ENCODE measurements at places on chromosomes 5 and 9. TPM values are rescaled to one million over a fixed set of nuclear protein-coding genes. Genes with fewer than 3 reads are reported as not detected.

OTP gene
- not detected for total RNA-seq

BAAT gene
- total RNA-seq: 0.53 TPM

GRCh38 chr5:8730194-8730593 lies 815.7 kb downstream of the SEMA5A start:
- H3K27ac ChIP-seq: no peak overlapping the region
- no peak for DNase-seq
- no peaks in the 10 kb centered on the region for H3K27me3 ChIP-seq
- no peaks in the 10 kb centered on the region for H3K4me1 ChIP-seq
- no peak overlapping the region for H3K4me3 ChIP-seq
- H3K36me3 ChIP-seq: no peaks in the 10 kb centered on the region

GRCh38 chr5:172705576-172706084 lies 64.6 kb downstream of the NEURL1B start:
- H3K27ac ChIP-seq: no peak overlapping the region
- no peak for DNase-seq
- H3K4me1 ChIP-seq: no peaks in the 10 kb centered on the region
- no peaks in the 10 kb centered on the region for H3K36me3 ChIP-seq
- H3K27me3 ChIP-seq: no peaks in the 10 kb centered on the region
- H3K4me3 ChIP-seq: no peak overlapping the region

PKN3 gene
- 28.8 TPM for total RNA-seq

- H3K36me3 ChIP-seq: no peaks in the 10 kb centered on the region
- no peaks in the 10 kb centered on the region for H3K27me3 ChIP-seq
- DNase-seq: peak; percentile 83
- H3K27ac ChIP-seq: peak overlapping the region; percentile 98
These were observed 3.4 kb downstream of the PDLIM4 start for GRCh38 chr5:132260714-132261551.

TAF11L10 gene
- not detected for total RNA-seq

- no peaks in the 10 kb centered on the region for H3K4me1 ChIP-seq
- H3K36me3 ChIP-seq: no peaks in the 10 kb centered on the region
- DNase-seq: no peak
- no peaks in the 10 kb centered on the region for H3K27me3 ChIP-seq
- H3K27ac ChIP-seq: no peak overlapping the region
These were observed 115.7 kb upstream of the EPB41L4A start for GRCh38 chr5:112534611-112535255.

- H3K4me3 ChIP-seq: no peak overlapping the region
- no peaks in the 10 kb centered on the region for H3K4me1 ChIP-seq
- no peak overlapping the region for H3K27ac ChIP-seq
- H3K27me3 ChIP-seq: no peaks in the 10 kb centered on the region
- DNase-seq: no peak
- no peaks in the 10 kb centered on the region for H3K36me3 ChIP-seq
These were observed 87.6 kb upstream of the PLCXD3 start for GRCh38 chr5:41598011-41598410.

SIT1 gene
- not detected for total RNA-seq

ST6GALNAC6 gene
- 172 TPM for total RNA-seq

ASS1 gene
- total RNA-seq: 162 TPM

- peaks cover 8% of the 10 kb centered on the region for H3K27me3 ChIP-seq
- H3K4me3 ChIP-seq: peak overlapping the region; percentile 50
- DNase-seq: no peak
- H3K36me3 ChIP-seq: no peaks in the 10 kb centered on the region
These were observed 5.0 kb upstream of the IRX2 start for GRCh38 chr5:2756211-2757152.

GRCh38 chr9:128057724-128058409 lies 9.3 kb downstream of the NAIF1 start:
- H3K27ac ChIP-seq: no peak overlapping the region
- DNase-seq: no peak
- H3K36me3 ChIP-seq: peaks cover 17% of the 10 kb centered on the region
- no peaks in the 10 kb centered on the region for H3K27me3 ChIP-seq
- no peak overlapping the region for H3K4me3 ChIP-seq
- H3K4me1 ChIP-seq: peaks cover 5% of the 10 kb centered on the region

ETF1 gene
- 28.2 TPM for total RNA-seq

GRCh38 chr5:113397046-113397445 lies 37.7 kb downstream of the TSSK1B start:
- no peak overlapping the region for H3K27ac ChIP-seq
- no peak overlapping the region for H3K4me3 ChIP-seq
- H3K4me1 ChIP-seq: no peaks in the 10 kb centered on the region
- no peaks in the 10 kb centered on the region for H3K27me3 ChIP-seq

SLC46A2 gene
- not detected for total RNA-seq

GRCh38 chr5:151483176-151483575 lies 35.8 kb downstream of the SLC36A1 start:
- no peak for DNase-seq
- H3K4me1 ChIP-seq: no peaks in the 10 kb centered on the region

DNA sequence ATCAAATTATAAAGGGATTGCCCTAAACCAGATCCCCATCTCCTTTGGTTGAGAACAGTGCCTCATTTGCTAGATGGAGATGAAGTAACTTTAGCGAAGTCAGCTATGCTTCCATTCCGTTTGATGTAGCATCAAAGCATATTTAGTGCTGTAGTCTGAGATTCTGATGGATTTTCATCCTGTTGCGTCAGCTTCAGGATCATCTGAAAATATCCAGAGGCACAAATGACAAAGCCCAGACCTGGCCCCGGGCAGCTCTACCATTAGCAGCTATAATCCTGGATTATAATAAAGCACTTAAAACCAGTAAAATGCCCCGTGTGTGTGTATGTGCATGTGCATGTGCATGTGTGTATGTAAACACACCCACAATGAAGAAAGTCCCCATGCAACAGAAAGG lies 44.7 kb downstream of the ERAP1 start:
- H3K4me3 ChIP-seq: no peak overlapping the region
- peaks cover 60% of the 10 kb centered on the region for H3K36me3 ChIP-seq
- no peaks in the 10 kb centered on the region for H3K27me3 ChIP-seq
- H3K4me1 ChIP-seq: no peaks in the 10 kb centered on the region
- no peak for DNase-seq

- DNase-seq: no peak
- no peak overlapping the region for H3K27ac ChIP-seq
These were observed 1180.4 kb downstream of the CDH9 start for GRCh38 chr5:25858019-25858418.

BRIX1 gene
- total RNA-seq: 8.5 TPM

GRCh38 chr9:76528642-76529190 lies 69.7 kb downstream of the GCNT1 start:
- H3K27ac ChIP-seq: no peak overlapping the region
- no peak overlapping the region for H3K4me3 ChIP-seq
- no peaks in the 10 kb centered on the region for H3K36me3 ChIP-seq
- H3K4me1 ChIP-seq: no peaks in the 10 kb centered on the region

BTNL8 gene
- not detected for total RNA-seq

- H3K36me3 ChIP-seq: peaks cover 6% of the 10 kb centered on the region
- H3K27me3 ChIP-seq: no peaks in the 10 kb centered on the region
- no peak overlapping the region for H3K27ac ChIP-seq
- H3K4me3 ChIP-seq: no peak overlapping the region
These were observed 154.8 kb downstream of the PALM2AKAP2 start for GRCh38 chr9:109934857-109935215.

PKD2L2 gene
- not detected for total RNA-seq

ADRA1B gene
- total RNA-seq: 20.6 TPM

DNA sequence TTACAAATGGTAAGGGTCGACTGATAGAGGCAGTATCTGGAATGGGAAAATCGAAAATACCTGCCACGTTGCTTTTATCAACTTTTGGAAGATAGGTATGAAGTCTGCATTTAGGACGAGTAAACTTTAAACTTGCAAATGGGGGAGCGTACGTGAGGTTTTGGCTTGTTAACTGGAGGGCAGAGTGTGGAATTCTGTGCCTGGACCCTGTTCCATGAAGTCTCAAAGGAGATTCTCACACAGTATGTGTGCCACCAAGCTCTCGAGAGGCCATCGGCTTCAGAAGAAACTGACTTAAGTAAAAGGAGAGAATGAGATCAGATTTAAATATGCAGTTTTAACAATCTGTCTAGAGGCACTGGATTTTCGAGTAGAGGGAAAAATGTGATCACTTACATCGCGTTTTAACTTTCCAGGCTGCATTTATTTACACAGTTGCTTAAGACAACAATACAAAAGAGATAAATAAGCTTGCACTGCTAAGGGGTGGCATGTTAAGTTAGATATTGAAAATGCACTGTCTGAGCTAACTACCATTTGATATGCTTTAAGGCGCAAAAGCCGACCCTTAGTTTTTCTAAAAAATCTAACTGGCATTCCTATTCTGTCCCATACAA lies 401.6 kb downstream of the EBF1 start:
- peaks cover 9% of the 10 kb centered on the region for H3K4me1 ChIP-seq
- no peaks in the 10 kb centered on the region for H3K36me3 ChIP-seq
- peak overlapping the region; percentile 80 for H3K27ac ChIP-seq
- DNase-seq: no peak
